ENCODE measurements at places on chromosomes 12 and 14. TPM values are rescaled to one million over a fixed set of nuclear protein-coding genes. Genes with fewer than 3 reads are reported as not detected.

- no peak for DNase-seq
These were observed 35.3 kb downstream of the MIPOL1 start for GRCh38 chr14:37232907-37233481.

DNA sequence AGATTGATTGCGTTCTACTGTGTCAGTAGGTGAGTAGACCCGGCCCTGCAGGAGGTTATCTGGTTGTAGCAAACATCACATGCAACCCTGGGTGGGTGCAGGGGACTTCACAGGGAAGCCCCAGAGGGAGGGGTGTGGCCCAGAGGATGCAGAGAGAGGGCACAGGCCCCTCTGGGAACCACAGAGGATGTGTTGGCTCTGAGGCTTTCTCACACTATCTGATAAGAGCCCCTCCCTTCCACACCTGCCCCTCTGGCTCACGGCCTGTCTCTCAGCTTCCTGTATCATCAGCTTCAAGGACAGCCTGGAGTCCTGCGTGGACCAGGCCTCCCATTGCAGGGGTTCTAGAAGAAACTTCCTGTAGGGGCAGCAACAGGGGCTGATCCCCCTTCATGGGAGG, 101.9 kb downstream of the RIN3 start:
- DNase-seq, result peak; percentile 91

DNA sequence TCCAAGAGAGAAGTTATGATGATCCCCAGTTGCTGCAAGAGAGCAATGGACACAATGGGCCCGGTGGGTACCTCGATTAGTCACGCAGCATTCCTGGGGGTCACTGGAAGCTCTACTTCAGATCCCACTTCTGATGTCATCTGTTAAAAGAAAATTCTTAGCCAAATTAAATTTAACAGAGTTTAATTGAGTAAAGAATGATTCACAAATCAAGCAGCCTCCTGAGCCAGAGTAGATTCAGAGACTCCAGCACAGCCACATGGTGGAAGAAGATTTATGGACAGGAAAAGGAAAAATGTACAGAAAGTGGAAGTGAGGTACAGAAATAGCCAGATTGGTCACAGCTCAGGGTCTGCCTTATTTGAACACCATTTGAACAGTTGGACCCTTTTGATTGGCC, 107.5 kb downstream of the SPTSSA start:
- DNase-seq, result no peak

DNA sequence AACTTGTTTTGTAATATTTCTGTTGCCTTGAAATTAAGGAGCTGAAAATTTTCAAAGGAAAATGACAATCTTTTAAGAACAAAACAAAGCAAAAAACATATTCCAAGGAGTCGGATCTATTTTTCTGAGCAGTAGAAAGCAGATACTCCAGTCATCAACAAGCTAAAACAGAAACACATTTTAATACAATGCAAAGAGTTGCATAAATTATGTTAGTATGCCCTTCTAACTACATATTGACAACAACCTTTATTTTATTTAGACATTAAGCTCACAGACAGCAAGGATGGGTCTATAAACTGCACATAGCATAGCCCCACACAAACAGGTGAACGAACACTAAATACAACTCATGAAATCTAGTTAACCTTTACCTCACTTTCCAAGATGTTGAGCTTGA, 106.0 kb downstream of the PPP1R12A start:
- no peak for DNase-seq

DNA sequence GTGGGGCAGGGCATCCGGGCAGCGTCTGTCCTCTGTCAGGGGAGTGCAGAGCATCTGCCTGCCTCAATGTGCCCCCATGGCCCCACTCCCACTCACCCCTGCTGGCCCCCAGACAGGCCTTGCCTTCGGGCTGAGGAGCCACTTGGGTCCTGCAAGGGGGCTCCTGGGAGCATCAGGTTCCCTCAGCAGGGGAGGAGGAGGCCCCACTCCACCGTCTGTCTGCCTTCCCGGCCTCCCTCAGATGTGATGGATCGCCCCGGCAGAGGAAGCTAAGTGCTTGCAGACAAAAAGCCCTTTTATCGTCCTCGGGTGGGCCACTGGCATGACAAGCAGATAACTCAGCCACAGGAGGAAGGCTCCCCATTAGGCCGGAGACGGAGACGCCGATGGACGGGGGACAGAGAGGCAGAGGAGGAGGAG, 35.1 kb downstream of the NCOR2 start:
- no peak for DNase-seq

DNA sequence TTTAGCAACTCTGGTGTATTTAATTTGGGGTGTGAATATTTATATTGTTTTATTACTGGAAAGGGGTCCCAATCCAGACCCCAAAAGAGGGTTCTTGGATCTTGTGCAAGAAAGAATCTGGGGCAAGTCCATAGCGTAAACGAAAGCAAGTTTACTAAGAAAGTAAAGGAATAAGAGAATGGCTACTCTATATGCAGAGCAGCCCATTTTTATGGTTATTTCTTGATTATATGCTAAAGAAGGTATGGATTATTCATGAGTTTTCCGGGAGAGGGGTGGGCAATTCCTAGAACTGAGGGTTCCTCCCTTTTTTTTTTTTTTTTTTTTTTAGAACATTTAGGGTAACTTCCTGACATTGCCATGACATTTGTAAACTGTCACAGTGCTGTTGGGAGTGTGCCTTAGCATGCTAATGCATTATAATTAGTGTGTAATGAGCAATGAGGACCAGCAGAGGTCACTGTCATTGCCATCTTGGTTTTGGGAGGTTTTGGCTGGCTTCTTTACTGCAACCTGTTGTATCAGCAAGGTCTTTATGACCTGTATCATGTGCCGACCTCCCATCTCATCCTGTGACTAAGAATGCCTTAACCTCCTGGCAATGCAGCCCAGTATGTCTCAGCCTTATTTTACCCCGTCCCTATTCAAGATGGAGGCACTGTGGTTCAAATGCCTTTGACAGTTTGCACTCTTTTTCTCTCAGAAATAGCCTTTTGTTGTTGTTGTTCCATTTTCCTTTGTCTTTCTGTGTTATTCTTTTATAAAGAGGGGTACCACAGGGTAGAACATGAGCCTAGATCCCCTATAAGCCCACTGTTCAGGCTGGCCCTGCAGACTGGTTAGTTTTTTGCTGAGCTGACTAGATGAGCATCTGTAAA, 75.5 kb upstream of the DCD start:
- DNase-seq, result peak; percentile 52

GRCh38 chr14:92607702-92608429, 94.3 kb downstream of the RIN3 start:
- DNase-seq, result no peak

DNA sequence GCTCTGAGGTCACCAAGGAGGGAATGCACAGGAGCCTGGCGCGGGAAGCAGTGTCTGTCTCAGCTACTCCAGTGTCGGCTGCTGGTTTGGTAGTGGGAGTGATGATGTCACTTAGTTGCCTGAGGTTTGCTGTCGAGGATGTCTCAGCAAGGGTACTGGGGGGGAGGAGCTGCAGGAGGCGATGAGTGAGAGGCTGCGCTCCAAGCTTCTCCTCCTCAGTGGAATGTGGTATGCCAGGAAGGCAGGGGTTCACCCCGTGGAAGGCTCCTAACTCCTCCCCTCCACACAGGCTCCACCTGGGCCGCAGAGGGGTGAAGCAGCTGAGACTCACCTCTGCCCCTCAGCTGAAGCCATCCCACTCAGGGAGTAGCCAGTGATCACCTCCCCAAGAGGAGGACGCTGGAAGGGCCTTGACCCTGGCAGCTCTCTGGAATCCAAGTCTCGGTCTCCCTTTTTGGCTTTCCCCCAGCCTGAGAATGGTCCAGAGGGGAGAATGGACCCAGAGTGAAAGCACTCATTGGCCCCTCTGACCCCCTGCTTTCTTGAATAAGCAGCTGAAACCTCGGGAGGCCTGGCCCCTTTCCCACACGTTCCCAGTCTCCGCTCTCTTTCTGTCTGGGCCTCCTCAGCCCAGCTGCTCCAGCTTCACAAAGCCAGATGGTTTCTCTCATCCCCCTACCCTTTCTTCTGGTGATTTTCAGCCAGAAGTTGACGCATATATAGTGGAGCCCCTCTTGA, 178.9 kb upstream of the FKBP4 start:
- no peak for DNase-seq

The RHEBL1 gene
- polyA plus RNA-seq, result 6.1 TPM

The ZDHHC22 gene
- polyA plus RNA-seq, result not detected

The LAG3 gene
- not detected for polyA plus RNA-seq

The FLRT2 gene
- not detected for polyA plus RNA-seq

The GPR137C gene
- polyA plus RNA-seq, result 0.22 TPM

The CHGA gene
- polyA plus RNA-seq, result not detected

The DUSP6 gene
- 42.2 TPM for polyA plus RNA-seq

The TCP11L2 gene
- polyA plus RNA-seq, result 36.9 TPM

The C14orf132 gene
- 0.85 TPM for polyA plus RNA-seq

The CDCA3 gene
- polyA plus RNA-seq, result 2.3 TPM

Data from B cell (primary cell).